ENCODE measurements at places on chromosomes 12 and 14.

DNA sequence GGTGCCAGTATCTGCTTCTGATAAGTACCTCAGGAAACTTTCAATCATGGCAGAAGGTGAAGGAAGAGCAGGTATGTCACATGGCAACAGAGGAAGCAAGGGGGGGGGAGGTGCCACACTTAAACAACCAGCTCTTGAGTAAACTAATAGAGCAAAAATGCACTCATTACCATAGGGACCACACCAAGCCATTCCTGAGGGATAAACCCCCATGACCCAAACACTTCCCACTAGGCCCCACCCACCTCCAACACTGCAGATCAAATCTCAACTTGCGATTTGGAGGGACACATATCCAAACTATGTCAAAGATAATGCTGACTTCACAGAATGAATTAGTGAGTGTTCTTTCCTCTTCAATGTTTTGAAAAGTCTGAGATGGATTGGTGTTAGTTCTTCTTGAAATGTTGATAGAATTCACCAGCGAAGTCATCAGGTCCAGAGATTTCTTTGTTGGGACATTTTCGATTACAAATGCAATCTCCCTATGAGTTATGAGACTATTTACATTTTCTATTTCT is 16.6 kb downstream of the TFCP2 start:
- no peak for DNase-seq

GRCh38 chr12:29768372-29768771 is 15.4 kb downstream of the TMTC1 start:
- DNase-seq, result no peak

DNA sequence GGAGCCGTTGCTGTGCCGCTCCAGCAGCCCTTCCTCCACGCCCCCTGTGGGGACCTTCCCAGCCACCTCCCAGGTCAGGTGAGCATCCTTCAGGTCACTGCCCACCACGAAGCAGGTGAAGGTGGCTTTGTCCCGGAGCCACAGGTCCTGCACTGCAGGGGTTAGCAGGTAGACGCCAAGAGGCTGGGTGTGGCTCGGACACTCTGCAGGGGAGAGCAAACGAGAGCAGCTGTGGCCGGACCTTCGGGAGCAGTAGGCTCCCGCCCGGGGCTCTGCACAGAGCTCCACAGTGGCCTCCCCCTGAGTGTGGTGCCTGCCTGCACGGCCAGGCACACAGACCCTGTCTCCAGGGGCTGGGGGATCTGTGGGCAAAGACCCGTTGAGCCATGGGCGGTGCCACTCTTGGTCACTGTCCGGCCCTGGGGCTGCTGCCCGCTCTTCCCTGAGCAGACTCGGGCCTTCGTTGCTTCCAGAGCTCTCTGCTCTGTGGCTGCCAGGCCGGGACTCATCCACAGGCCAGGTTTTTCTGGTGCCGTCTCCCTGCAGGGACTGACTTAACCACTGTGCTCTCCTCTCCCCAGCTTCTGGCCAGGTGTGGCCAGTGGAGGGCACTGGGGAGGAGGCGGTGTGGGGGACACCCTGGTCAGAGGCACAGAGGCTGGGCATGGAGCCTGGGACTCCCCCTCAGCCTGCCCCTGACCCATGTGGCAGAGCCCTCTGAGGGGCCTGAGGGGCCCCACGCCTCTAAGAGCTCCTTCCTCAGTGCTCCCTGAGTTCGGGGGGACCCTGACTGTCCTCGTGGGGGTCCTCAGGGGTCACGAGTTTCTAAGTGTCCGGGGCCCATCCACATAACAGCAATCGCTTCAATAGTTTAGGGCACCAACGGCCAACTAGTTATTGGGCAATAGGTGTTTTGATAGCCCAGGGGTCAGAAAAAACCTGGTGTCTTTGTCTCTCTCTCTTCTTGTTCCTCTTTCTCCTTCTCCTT is 314.9 kb downstream of the TMEM121 start:
- no peak for DNase-seq

- no peak for DNase-seq
Measured at GRCh38 chr12:108915632-108916133, 35.8 kb downstream of the DAO start.

- no peak for DNase-seq
Measured at GRCh38 chr14:21268617-21269251, 508 bp downstream of the HNRNPC start.

GRCh38 chr14:103872481-103873113 is 25.2 kb upstream of the PPP1R13B start:
- no peak for DNase-seq

DNA sequence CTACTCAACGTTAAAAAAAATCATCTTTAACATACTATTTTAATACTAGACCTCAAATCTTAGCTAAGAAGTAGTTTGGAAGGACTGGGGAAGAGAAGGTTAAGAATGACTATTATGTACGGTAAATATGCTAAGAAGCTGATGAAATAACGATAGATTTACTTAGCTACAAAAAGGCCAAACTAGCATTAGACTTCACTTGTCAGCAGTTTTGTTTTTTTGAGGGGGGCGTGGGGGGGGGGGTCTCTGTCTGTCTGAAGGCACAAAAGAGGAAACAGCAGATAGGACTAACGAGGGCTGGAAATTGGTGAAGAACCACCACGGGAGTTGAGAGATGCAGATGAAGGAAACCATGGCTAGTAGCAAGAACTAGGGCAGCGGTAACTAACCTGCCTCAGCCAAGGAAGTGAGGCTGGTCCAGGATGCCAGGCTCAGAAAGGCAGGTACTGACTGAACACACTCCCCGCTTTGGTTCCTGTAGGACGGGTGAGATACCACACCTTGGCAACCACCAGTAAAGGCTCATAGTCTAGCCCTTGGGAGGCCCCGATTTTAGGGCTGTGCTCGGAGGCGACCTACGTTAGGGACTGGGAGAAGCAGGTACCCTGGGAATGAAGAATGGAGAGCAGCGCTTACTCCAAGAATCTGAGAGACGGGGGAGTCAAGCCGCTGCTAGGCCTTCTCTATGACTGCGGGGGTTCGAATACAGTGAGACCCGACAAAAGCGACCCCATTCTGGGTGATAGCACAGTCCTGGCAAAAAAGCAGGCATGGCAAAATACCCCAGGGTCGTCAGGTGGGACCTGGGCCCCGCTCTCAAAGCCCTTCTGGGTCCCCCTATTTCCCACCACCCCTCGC is 675 bp downstream of the NEDD8 start:
- DNase-seq, result no peak

GRCh38 chr12:18683327-18684013 is 54.3 kb downstream of the PLCZ1 start:
- DNase-seq, result no peak

GRCh38 chr14:41824441-41824840 is 217.8 kb downstream of the LRFN5 start:
- DNase-seq, result no peak

All from stimulated activated CD8-positive, alpha-beta memory T cell treated with anti-CD3 and anti-CD28 coated beads, Interleukin-4, amount 100 ng/mL, for 4 hours (primary cell).